ENCODE measurements at places on chromosomes 12 and 14.

DNA sequence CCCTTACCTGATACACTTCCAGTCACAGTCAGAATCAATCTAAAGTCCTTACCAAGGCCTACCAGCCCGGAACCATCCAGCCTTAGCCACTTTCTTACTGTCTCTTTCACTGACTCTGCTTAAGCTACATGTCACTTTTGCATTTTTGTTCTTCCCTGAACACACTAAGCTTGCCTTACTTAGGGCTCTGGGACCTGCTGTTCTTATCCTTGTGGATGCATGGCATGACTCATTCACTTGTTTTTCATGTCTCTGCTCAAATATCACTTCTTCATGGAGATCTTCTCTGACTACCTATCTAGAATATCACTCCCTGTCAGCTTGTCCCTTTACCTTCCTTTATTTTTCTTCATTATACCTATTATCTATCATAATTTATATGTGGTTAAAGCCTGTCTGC, 65.6 kb upstream of the ZDHHC17 start:
- no peak for DNase-seq

- no peak for DNase-seq
These were observed 8.0 kb upstream of the LGMN start for GRCh38 chr14:92756446-92756845.

DNA sequence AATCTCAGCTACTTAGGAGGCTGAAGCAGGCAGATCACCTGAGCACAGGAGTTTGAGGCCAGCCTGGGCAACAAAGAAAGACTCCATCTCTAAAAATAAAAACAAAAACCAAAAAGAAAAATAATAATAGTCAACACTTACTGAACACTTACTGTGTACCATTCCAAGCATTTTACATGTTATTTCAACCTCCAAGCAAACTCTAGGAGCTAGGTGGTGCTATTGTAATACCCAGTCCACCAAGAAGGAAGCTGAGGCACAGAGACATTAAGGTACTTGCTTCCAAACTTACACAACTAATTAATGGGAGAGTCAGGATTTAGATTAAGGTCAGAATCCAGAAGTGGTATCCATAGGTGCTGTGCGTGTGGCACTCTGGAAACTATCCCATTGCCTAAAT, 13.7 kb upstream of the OR6J1 start:
- DNase-seq = no peak

GRCh38 chr12:9925705-9926393, 6.3 kb downstream of the CLEC2A start:
- no peak for DNase-seq

- no peak for DNase-seq
These were observed 49.9 kb upstream of the PLEKHG3 start for GRCh38 chr14:64654246-64654900.

DNA sequence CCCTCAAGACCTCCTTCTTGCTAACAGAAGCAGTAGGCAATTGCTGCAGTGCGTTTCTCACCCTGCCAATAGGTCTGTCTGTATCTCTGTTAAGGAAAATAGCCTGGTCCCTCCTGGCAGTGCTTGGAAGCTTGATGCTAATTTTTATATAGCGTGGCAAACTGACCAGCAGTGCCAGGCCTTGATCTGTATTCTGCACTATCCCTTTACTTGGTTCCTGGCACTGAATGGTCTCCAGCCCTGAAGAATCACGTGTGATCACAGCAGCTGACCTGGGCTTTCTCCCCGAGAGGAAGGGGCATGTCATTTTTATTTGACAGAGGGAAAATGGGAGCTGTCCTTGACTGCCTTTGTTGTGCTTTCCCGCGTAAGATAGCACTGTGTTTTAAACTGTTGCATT, 48.7 kb upstream of the TRAF3 start:
- DNase-seq = no peak

GRCh38 chr12:55728186-55728938, 447 bp downstream of the CD63 start:
- peak; percentile 55 for DNase-seq

DNA sequence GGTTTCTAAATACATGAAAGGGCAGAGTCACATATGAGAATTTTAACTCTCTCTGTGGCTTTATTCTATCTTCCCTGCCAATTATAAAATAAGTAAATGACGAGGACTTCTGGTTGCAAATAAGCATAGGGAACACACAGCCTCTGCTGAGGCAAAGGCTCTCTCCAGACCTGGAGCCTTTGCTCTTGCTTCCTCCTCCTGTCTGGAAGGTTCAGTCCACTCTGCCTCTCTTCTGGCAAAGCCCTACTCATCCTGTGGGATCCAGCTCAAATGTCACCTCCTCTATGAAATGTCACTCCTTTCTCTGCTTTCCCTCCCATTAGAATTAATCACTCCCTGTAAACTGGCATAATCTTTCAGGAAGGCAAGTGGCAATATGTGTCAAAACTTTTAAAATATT, 41.9 kb downstream of the PKP2 start:
- no peak for DNase-seq

DNA sequence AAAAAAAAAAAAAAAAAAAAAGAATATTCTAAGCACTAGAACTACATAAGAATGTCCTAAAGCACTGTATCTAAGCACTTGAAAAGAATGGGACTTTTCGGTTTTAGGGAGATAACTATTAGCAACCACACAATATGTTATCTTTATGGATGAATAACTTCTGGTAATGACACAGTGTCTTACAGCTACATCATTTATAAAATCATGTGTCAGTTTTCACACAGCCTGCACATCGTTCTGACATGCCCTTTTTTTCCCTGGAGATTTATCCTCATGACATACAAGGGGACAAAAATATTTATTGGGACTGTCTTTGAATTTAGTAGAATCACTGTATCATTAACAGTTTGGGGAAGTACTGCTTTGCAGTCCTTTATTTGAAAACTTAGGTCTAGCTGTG, 17.3 kb downstream of the TMEM19 start:
- DNase-seq = no peak

DNA sequence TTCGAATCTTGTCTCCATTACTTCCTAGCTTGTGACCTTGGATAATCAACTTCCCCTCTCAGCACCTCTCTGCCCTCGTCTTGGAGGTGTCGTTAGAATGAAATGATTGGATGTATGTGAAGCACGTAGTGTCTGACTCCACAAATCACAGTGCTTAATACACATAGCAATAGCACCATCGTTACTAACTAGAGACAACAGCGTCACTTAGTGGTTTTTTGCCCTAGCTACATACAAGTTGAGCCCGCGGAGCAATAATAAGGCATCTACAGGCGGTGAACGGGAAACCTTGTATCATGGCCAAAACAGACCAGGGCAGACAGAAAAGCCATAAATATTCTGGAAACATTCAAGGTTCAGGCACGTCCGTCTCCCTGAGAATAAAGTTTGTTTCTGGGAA, 154.9 kb downstream of the ASCL4 start:
- DNase-seq = no peak

DNA sequence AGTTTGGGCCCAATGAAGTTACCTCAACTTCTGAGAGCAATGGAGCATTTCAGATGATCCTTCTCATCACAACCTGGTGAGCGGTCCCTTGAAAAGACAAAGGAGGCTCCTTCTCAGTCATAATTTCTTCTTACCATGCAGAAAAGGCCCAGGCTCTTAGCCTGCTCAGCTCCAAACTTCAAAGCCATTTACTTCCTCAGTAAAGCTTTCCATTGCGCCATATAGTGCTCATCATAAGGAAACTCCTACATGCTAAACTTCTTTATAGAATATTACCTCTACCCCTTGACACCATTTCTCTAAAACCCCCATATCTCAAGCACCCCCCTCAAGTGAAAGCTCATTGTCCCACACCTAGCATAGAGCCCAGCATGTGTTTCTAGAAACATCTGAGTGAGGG, 127.1 kb downstream of the GTF2A1 start:
- DNase-seq = no peak

GRCh38 chr12:118102070-118102469, 1.7 kb downstream of the VSIG10 start:
- no peak for DNase-seq

DNA sequence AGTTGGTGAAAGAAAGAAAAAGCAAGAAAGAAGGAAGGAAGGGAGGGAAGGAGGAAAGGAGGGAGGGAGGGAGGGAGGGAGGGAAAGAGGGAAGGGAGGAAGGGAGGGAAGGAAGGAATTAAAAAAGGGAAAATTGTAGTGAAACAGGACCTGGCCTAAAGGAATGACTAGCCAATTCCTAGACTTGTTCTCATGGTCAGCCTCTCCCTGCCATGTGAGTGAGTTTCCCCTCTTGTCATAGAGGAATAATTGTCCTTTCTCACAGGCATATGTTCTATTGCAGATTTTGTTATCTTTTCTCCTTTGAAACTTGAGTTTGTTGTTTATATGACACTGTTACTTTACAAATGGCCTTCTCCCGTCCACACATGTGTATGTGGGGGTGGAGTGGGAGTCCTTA, 81.9 kb downstream of the TMEM260 start:
- no peak for DNase-seq

DNA sequence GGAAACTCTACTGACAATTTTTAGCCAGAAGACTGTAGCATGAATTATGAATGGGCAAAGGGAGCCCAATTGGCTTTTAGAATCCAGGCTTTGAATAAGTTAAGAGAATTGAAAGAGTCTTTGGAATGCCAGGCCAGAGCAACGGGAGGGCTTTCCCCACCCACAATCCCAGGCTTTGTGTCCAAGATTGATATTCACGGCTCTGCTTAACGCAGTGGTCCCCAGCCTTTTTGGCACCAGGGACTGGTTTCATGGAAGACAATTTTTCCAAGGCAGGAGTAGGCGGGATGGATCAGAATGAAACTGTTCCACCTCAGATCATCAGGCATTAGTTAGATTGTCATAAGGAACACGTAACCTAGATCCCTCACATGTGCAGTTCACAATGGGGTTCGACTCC, 79.6 kb downstream of the EPS8 start:
- no peak for DNase-seq

DNA sequence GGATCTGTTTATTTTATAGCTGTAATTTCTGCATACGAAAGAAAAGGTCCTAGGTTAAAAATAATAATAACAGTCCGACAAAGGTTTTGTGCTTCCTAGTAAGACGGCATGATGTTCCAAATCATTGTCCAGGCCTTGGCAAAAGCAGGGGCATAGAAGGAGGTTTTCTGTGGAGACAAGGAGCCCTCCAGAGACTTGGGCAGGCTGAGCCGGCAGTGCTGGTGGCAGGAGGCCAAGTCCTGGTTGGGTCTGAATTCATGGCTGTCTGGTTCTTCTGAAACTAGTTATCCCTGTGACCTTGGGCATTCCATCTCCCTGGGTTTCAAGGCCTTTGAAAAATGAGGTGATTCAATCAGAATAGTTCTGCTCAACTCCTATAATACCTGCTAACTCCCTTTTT, 44.0 kb downstream of the KCNK13 start:
- no peak for DNase-seq

DNA sequence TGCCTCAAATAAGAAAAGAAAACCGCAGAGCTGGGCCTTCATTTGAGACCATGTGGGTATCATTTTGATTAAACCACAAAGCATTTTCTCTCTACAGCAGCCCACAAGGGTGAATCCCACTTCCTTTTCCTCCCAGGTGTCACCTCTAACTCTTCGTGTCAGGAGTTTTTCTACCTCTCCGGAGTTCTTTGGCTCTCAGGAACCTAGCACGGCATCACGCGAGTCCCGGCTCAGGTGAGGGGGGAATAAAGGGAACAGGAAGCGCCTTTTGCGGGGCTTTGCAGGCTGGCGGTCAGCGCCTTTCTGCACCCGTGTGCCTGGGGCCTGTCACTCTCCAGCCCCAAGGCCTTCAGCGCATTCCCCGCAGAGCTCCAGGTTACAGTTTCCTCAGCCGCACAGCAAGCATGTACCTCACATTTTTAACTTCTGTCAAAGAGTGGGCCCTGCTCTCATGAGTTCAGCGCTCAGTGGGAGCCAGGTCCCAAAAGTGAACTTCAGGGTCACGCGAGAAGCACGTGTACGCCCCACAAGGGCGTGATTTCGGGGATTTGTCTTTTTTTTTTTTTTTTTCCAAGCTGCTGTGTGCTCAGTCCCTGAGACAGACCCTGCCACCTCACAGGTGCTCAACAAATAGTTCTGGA, 740 bp upstream of the PRPF40B start:
- DNase-seq = peak; percentile 69

DNA sequence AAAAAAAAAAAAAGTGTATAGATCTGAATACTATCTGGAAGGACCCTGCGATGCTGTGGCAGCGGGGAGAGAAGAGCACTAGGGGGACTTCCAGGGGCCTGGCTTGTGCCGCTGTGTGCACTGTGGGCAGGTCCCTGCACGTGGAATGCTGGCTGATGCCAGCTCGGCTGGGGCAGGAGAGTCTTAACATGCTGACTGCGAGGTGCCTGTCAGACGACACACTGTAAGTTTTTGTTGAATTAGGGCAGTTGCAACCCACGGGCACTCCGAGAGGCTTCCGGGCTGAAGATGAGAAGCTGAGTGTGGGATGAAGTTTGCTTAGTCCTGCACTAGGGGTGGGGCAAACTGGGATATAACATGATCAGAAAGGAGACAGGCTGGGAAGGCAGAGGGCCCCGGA, 10.7 kb downstream of the GLT1D1 start:
- no peak for DNase-seq

- DNase-seq = no peak
These were observed 258.6 kb upstream of the DCN start for GRCh38 chr12:91441246-91441645.

DNA sequence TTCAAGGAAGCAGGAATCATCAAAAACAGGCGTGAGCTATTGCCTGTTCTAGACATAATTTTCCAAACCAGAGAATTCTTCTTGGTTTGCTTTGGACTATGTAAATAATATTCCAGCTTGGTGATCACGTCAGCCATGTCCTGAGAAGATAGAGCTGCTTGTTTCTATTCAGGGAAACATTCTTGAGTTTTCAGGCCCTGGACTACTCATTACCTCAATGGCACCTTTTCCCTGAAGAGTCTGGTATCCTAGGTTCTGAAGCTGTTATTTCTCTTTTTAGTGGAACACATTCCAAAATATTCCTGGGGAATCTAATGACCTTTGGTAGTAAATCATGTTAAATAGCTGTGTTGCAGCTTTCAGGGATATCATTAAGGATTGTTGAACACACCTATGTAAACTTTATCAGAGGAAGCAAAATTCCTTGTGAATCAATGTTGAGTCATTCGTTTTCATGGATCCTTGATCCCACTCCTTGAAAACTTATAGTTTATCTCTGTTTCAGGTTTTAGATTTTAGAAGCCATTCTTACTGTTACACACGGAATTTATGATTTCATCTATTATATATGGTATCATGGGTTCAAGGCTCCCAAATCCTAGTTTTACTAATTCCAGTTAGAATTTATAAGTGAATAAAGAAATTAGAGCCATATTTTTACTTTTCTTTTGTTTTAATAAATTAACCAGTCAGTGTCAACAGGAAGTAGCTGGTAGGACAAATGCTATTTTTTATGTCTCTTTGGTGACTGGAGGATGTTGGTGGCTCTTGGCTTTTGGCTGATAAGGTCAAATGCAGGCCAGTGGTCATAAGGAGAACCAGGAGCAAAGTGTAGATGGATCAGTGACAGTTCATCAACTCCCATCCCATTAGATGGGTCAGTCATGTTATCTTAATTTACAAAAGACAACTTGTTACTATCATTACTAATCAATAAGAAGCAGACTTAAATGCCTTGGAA, 380.1 kb downstream of the ZFP36L1 start:
- DNase-seq = no peak
